NCI-H146 (cell line): ENCODE measurements at places on chromosomes 7 and 10.

DNA sequence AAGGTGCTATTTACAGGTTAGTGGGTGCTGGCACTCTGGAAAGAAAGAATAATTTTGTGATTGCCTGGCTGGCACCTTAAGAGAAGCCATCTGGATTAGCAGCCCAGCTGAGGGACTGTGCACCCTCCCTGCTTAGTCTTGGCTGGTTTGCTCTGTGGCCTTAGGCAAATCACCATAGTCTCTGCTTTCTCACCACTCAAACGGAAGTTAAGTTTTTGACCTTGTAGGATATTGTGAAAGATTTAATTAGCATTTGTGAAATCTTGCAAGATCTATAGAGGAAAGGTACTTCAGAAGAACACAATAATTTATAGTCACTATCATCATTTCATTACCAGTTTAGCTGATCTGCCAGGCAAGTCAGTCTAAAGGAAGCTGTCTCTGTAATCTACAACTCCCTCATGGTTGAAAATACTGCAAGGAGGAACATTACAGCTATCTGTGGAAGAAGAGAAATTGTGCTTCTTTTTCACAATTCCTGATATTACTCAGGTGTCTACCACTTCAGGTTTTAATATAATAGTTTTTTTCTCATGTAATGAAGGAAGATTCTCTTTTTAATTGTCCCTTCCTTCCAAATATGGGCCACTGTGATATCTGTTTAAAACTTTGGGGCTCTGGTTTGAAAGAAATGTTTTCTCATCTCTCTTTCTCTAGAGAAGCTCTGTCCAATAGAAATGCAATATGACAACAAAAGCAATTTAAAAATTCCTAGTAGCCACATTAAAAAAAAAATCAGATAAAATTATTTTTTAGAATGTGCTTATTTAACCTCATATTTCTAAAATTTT lies 219.6 kb downstream of the PTEN start:
- DNase-seq: no peak

GRCh38 chr7:4928445-4928844 lies 30.5 kb downstream of the MMD2 start:
- DNase-seq: no peak

DNA sequence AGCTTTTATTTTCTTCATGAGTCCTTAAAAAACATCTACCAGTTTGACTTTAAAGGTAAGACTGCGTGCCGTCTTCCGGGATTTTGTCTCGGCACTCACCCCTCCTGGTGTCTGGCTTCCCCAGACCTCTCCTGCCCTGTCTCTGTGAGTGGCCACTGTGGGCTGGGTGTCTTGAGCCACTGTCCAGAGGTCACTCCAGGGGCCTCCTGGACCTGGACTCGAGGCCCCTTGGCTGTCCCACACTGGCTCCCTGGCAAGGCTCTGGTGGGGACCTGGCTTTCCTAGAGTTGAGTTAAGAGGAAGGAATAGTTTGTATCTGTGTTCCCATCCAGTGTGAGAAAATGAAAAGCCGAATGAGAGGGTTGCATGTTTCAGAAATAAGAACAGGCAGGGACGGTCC lies 95.5 kb downstream of the NKX6-2 start:
- no peak for DNase-seq

GRCh38 chr10:85557077-85557476 lies 809.5 kb downstream of the GRID1 start:
- DNase-seq: no peak

GRCh38 chr7:72292794-72293193 lies 119.3 kb downstream of the CALN1 start:
- no peak for DNase-seq

- DNase-seq: no peak
Measured at GRCh38 chr7:27104341-27105058, 2.0 kb upstream of the HOXA2 start.

GRCh38 chr10:77546042-77546441 lies 91.6 kb downstream of the KCNMA1 start:
- no peak for DNase-seq

DNA sequence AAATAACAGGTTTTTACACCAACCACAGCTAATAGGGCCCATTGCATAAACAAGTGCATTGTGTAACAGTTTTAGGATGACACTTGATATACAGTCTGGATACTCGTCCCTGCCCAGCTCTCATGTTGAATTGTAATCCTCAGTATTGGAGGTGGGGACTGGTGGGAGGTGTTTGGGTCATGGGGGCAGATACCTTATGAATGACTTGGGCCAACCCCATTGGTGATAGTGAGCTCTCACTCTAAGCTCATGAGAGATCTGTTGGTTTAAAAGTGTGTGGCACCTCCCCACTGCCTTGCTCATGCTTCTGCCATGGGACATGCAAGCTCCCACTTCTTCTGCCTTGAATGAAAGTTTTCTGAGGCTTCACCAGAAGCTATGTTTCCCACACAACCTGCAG lies 136.7 kb downstream of the PDE1C start:
- DNase-seq: no peak
